CD4-positive, alpha-beta memory T cell (primary cell): ENCODE measurements at places on chromosomes 3 and 15.
A peak's percentile ranks its signal among the peaks of the same experiment; 100 is the strongest.

GRCh38 chr3:169658311-169658931, 5.1 kb downstream of the MECOM start:
- no peak for DNase-seq

DNA sequence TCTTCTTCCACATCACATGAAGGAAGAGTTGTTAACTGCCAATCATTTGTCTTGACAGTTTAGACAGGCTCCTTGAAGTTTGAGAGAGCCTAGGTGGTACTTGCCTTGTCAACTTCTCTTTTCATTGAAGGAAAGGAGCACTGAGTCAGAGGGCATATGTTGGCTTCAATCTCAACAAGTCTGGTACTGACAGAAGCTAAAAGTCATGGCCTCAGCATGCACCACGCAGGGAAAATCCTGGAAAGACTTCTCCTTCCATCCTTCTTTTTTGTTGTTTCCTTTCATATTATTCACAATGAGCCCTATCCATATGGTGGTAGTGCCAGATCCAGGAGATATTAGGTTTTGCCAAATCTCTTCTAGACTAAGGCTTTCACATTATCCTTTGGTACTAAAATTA, 1272.5 kb downstream of the ROBO1 start:
- DNase-seq = no peak

GRCh38 chr3:61688307-61688984, 127.1 kb downstream of the PTPRG start:
- DNase-seq = no peak

DNA sequence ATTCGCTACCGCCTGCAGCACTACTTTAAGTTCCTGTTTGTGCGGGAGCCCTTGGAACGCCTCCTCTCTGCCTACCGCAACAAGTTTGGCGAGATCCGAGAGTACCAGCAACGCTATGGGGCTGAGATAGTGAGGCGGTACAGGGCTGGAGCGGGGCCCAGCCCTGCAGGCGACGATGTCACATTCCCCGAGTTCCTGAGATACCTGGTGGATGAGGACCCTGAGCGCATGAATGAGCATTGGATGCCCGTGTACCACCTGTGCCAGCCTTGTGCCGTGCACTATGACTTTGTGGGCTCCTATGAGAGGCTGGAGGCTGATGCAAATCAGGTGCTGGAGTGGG, 995 bp downstream of the CHST14 start:
- DNase-seq = no peak

DNA sequence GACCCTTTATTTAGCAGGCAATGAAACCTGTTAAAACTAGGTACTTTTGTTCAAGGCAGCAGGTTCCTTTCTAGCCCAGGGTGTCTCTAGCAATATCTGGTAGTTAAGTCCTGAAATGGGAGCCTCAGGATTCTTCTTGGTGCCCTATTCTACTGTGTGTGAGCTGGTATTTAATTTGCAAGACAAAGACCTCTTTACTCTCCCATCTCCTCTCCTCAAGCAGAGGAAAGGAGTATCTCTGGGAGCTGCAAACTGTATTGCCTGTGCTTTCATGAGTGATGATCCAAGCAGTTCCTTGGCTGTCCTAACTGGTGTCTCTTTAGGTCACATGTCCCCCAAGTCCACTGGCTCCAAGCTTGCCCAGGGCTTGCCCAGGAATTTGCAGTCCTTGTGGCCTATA, 188.2 kb downstream of the SI start:
- no peak for DNase-seq

GRCh38 chr3:149131589-149131988, 2.2 kb downstream of the HPS3 start:
- DNase-seq = no peak

DNA sequence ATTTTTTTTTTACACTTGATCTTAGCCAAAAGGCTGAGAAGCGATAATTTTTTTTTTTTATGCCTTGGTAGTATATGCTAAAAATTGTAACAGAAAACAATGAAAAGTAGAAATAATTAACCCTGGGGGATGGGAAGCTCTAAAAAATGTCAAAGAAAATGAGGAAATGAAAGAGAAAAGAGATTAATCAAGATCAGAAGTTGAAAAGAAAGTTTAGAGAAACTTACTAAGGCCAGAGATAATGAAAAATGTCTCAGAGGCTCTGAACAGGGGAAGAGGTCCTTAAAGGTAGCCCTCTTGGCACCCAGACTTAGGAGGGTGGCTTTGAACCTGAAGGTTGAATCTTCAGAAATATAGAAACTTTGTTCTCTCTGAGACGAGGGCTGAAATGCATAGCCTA, 58.6 kb upstream of the ZBED2 start:
- no peak for DNase-seq

DNA sequence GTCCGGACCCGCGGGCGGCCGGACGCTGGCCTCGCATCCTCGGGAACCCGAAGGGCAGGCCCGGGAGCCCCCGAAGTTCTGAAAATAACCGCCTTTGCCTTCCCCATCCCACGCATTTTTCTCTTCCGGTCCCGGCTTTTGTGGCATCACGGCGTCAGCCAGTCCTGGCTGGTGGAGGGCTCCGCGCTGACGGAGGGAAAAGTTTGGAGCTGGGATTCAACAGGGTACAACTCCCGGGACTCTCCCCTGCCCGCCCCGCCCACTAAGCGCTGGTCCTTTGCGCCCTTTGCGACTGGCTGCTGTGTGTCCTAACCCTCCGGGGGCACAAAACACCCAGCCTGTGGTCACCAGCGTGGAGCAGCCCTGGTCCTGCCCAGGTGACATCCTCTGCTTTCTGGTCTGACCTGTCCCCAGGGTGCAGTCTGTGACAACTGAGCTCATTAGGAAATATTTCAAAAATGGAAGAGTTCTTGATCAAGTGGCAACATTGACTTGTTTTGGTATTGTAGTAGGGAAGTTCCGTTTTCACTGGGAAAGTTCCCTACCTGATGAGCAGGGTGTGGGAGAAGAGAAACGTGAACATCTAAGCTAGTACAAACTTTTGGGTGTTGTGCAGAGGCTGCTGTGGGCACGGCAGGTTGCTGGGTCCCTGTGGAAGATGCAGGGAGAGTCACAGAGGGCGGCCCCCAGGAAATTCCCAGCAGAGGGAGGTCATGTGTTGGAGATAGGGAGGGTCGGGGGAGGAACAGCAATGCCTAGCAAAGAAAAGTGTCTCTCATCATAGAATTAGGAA, 775 bp downstream of the ARNT2 start:
- no peak for DNase-seq

GRCh38 chr3:137972396-137972795, 37.6 kb upstream of the CLDN18 start:
- DNase-seq = no peak

DNA sequence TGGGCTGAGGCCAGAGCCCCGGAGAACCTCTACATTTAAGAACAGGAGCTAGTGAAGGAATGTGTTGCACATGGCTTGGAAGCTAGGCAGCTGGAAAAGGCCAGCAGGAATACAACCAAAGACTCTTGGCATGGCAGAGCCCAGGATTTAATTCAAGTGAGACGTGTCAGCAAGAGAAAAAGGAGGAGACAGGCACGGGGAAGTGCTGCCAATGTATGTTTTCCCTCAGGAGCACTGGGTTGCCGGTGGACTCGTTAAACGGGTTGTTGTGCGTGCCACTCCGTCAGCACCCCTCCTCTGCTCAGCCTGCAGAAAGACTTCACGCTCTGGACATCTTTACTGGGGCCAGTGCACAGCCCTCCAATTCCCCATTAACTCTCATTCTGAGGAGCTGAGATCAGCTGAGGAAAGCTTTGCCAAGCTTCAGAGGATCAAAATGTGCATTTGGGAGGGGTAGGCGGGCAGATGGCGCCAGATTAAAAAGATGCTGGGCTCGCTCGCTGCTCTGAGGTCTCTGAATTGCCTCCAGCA, 103.7 kb downstream of the PDZRN3 start:
- no peak for DNase-seq

- no peak for DNase-seq
Measured at GRCh38 chr3:42814914-42815507, 5.8 kb downstream of the ACKR2 start.

GRCh38 chr15:65942436-65942835, 73.1 kb downstream of the RAB11A start:
- peak; percentile 16 for DNase-seq

GRCh38 chr15:30984542-30984941, 6.9 kb downstream of the MTMR10 start:
- no peak for DNase-seq

DNA sequence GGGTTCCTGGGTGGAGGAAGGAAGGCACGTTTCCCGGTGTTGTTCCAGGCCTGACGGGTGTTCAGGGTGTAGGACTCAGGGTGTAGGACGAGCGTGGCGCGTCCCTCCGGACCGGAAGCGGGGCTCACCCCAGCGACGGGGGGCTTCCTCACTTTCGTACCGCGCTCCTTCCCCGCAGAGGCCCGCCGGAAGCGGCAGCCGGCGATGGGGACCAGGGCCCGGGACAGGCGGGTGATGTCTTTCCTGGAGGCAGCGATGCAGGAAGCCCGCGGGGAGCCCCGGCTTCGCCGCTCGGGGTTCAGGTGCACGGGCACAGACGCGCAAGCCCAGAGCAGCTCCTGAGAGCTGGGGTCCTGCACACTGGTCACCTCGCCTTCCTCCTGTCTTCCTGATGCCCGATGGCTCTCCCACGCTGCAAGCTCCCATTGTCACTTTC, 13.4 kb downstream of the FOXL2NB start:
- no peak for DNase-seq

DNA sequence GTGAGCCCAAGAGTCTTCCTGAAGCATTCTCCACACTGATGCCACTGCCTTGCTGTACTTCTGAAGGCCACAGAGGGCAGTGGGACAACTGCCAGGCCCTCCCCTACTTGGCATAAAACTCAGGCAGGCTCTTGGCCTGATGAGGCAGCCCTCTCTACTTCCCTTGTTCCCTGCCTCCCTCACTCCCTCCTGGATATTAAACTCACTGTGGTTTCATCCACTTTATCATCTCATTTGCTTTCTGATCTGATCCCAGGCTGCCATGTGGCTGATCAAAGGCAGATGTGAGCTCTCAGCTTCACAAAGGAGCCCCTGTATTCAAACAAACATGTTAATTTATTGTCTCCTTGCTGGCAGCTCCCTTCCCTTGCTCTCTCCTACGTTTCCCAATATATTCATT, 533.5 kb downstream of the IGSF11 start:
- no peak for DNase-seq

GRCh38 chr15:52252781-52253180, 42.8 kb downstream of the MYO5C start:
- DNase-seq = no peak

DNA sequence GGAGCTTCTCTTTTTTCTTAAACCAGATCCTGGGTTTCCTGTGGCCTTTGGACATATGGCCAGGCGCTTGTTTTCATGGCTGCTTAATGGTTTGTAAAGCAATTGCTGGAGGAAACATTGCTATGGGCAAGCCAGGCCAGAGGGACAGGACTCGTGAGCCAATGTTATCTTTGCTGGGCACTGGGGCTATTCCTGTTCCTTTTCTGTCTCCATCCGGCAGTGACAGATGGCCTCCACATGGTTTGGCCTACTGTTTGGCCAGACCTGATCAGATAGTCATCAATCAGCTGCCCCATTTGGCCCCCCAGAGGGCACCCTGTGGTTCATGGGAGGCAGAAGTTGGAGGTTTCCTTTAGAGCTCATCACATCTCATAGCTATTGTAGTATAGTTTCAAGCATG, 326.1 kb upstream of the ROPN1 start:
- DNase-seq = no peak

- peak; percentile 80 for DNase-seq
Measured at GRCh38 chr3:56783644-56784447, 17.9 kb downstream of the ARHGEF3 start.

GRCh38 chr3:99713440-99713839, 75.0 kb downstream of the COL8A1 start:
- no peak for DNase-seq

DNA sequence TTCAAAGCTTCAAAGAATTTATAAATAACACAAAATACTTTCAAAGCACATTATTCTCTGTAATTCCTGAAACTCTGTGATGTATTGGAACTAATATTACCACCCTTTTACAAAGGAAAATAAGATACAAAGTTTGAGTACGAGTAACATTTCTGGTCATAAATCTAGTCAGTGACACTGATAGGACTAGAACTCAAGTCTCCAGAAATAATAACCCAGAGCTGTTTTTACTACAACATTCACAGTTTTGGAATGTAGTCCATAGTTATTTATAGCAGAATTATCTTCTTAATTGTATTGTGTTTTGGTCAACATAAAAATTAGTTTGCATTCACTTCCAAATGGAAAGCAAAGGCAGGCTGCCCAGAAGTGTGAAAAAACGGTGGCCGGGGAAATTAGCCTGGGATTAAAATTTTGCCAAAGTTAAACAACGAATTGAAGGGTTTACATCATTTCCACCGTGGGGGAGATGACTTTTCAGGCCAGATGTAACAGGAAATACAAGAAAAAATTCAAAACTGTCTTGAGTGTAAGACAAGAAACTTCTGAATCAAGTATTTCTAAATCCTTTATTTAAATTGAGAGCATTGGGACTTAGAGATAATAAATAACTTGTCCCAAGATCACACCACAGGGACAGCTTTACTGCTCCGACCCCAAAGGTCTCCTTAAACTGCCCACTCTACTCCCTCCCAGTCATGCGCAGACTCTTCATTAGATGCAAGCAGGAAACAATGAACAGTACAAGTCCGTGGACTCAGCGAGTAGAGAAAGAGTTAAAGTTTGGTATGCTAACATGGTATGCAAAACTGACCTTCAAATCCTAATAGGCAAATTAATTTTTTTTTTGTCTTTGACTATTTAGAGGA, 74.3 kb upstream of the VGLL4 start:
- no peak for DNase-seq

DNA sequence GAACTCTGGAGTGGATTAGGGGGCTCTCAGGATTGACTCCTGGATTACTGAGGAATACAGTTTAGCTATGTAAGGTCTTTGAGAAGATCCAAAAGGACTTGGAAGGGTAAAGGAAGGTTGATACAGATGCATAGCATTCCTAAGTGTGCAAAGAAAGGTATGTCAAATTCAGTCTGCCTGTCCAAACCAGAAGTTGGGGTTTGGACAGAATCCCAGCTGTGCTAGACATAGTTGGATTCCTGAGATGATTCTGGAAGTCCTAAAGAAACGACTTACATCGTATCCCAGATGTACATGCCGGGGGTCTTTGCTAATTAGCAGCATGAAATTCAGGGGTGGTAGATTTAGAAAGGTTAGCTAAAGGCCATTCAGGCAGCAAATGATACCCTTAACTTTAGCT, 97.7 kb upstream of the TSPAN3 start:
- no peak for DNase-seq

DNA sequence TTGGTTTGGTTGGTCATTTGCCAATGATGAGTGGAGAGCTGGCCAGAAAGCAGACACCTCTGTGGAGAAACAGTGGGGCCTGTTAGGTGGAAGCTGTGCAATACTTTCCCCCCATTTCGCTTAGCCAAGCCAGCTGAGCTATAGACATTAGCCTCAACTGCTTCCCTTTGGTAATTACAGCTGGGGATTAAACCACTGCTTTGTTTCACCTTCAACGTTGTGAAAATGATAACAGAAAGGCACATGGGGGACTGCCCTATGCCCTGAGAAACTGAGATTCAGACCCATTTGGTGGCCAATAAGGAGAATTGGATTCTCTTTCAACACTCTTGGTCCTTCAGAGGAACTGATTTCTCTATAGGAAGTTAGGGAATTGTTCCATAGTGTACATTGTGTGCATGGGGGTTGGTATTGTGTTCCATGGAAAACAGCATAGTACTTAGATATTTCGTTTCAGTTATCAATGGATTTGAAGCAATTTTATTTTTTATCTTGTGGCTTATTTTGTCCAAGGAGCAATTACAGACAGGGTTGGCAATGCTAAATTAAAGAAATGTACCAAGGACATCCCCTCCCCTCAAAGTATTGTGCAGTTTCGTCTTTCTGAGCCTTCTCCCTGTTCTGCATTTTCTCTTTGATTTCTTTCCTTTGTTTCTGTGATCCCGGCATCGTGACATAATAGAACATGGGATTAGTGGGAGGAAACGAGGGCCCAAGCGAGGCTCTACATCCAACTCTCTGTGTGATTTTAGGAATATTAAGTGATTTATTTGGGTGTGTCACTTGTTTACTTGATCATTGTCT, 194.3 kb downstream of the FNDC3B start:
- no peak for DNase-seq
